Natural killer cell treated with Interleukin-12 subunit alpha and Interleukin-12 subunit beta and Interleukin-15 and Interleukin-18, amount 100 ng/mL, for 72 hours (primary cell): ENCODE measurements at places on chromosomes 16 and 17. TPM values are rescaled to one million over a fixed set of nuclear protein-coding genes. Genes with fewer than 3 reads are reported as not detected.

DNA sequence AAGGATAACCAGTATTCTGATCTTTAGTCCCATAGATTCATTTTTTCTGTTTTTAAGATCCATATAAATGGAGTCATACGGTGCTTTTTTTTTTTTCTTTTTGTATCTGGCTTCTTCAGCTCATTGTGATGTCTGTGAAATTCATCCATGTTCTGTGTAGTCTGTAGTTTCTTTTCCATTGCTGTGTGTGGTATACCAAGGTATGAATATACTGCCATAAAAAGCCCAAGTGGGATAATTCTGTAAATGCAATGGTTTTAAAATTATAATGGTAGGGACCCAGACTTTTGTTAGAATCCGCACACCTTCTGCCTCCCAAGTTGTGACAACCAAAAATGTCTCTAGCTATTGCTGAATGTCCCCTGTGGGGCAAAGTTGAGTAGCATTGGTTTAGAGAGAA lies 7.6 kb downstream of the NUP93 start:
- no peak for DNase-seq
- H3K4me3 ChIP-seq, result no peak overlapping the region
- peaks cover 11% of the 10 kb centered on the region for H3K4me1 ChIP-seq
- H3K27ac ChIP-seq, result peak overlapping the region; percentile 12
- no peaks in the 10 kb centered on the region for H3K27me3 ChIP-seq

DNA sequence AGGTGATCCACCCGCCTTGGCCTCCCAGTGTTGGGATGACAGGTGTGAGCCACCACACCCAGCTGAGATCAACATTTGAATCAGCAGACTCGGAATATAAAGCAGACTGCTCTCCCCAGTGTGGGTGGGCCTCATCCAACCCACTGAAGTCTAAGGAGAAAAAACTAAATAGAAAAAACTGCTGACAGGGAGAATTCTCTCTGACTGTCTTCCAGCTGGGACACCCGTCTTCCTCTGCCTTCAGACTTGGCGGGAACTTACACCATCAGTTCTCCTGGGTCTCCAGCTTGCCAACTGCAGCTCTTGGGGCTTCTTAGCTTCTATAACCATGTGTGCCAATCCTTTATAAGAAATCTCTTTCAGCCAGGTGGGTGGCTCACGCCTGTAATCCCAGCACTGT lies 90.7 kb downstream of the MRM3 start:
- no peaks in the 10 kb centered on the region for H3K36me3 ChIP-seq
- peaks cover 9% of the 10 kb centered on the region for H3K4me1 ChIP-seq
- peaks cover 30% of the 10 kb centered on the region for H3K27me3 ChIP-seq
- no peak overlapping the region for H3K27ac ChIP-seq

GRCh38 chr17:32527146-32527545 lies 40.4 kb downstream of the CDK5R1 start:
- peaks cover 6% of the 10 kb centered on the region for H3K36me3 ChIP-seq
- no peak for DNase-seq
- peaks cover 64% of the 10 kb centered on the region for H3K4me1 ChIP-seq

DNA sequence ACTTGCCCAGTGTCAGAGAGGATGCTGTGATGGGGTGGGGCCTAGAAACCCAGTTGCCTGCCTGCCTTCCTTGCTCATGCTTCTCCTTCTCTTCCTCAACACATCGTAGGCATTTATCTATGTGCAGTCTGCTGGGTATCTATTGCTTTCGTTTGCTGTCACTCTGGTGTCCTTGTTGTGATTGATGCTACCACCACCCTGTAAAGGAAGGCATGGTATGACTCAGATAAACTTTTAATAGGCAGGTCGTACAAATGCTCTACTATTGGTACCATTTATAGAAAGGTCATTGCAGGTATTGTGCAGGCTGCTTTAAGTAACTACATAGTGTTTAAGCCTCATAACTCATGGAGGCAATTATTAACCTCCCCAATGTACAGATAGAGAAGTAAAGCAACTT lies 368.9 kb downstream of the UTP18 start:
- H3K36me3 ChIP-seq, result no peaks in the 10 kb centered on the region
- no peaks in the 10 kb centered on the region for H3K4me1 ChIP-seq
- H3K4me3 ChIP-seq, result no peak overlapping the region
- DNase-seq, result no peak
- peaks cover 6% of the 10 kb centered on the region for H3K27me3 ChIP-seq

- no peaks in the 10 kb centered on the region for H3K36me3 ChIP-seq
- no peaks in the 10 kb centered on the region for H3K27me3 ChIP-seq
- peak overlapping the region; percentile 91 for H3K4me3 ChIP-seq
These were observed 43.0 kb downstream of the MYO18A start for GRCh38 chr17:29136998-29137730.

DNA sequence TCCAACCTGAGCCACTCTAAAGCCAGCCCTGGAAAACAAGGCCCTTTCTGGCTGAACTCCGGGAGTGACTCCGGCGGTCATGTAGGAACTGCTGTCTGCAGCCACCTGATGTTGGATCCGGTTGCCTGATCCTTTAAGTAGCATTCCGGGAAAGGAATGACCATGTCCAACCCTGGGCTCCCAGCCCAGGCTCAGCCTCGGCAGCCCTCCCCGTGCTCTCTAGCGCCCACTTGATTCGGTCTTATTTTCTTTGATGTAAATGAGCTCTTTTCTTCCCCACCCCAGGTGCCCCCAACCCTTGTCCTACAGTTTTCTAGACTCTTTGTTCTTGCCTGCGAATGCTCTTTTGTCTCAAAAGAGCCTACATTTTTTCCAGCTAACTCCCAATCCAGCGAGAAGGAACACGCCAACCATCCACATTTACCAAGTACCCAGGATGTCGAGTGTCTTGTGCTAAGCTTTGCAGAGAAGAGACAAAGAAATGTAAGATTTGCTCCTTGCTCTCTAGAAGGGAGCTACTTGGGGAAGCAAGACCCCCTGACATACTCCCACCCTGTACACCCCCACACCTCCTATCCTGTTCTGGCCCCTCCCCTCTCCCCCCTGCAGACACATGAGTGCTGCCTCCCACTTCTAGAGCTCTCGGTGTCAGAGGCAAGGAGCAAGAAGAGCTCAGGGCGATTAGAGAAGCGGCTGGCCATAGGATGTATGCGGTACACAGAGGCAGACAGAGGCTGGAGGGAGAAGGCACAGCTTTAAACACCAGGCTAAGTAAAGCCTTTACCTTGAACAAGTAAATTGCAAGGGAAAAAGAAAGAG lies 53.8 kb downstream of the COG7 start:
- no peak for DNase-seq
- peaks cover 4% of the 10 kb centered on the region for H3K4me1 ChIP-seq
- H3K36me3 ChIP-seq, result peaks cover 38% of the 10 kb centered on the region
- H3K27me3 ChIP-seq, result no peaks in the 10 kb centered on the region
- H3K4me3 ChIP-seq, result no peak overlapping the region
- H3K27ac ChIP-seq, result no peak overlapping the region

GRCh38 chr17:44917456-44917855 lies 2.2 kb upstream of the GFAP start:
- H3K4me1 ChIP-seq, result peaks cover 2% of the 10 kb centered on the region
- no peaks in the 10 kb centered on the region for H3K36me3 ChIP-seq
- DNase-seq, result no peak
- H3K27me3 ChIP-seq, result peaks cover 13% of the 10 kb centered on the region
- H3K27ac ChIP-seq, result no peak overlapping the region

DNA sequence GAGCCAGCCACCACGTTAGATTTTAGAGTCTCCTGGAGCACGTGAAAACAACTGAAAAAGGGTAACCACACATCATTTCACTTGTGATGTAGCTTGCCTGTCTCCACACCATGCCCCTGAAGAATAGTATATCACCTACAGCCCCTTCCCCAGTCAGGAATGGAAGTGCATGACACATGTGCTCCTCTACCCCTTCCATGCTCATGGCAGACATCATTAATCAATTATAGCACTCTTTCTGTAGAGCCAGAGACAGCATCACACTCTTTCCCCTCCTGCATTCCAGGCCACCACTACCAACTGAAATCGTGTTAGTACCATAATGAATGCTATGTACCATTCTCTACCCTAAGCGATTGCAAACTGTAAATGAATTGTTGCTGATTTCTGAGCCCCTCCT lies 113.5 kb upstream of the PLCG2 start:
- H3K27me3 ChIP-seq, result no peaks in the 10 kb centered on the region
- no peak for DNase-seq
- H3K36me3 ChIP-seq, result peaks cover 7% of the 10 kb centered on the region
- H3K4me3 ChIP-seq, result no peak overlapping the region
- peak overlapping the region; percentile 18 for H3K27ac ChIP-seq
- peaks cover 5% of the 10 kb centered on the region for H3K4me1 ChIP-seq

DNA sequence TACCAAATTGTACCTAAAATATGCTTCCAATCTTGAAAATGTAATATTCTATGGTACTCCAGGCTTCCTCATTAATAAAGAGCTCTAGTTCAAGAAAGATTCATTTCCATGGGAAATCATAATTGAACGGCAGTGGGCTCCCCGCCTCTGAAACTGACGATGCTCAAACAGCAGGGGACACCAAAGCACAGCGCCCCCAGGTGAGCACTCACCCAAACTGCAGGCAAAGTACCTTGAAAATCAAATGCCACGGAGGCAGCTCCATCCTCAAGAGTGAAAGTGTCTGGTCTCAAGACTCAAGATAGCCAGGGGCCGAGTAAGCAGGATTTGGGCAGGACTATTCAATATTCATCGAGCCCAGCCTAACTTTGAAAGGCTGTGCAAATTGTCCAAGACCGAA lies 217.4 kb upstream of the TNRC6C start:
- H3K27ac ChIP-seq, result no peak overlapping the region
- no peak overlapping the region for H3K4me3 ChIP-seq
- no peaks in the 10 kb centered on the region for H3K4me1 ChIP-seq
- H3K36me3 ChIP-seq, result no peaks in the 10 kb centered on the region
- peaks cover 5% of the 10 kb centered on the region for H3K27me3 ChIP-seq

GRCh38 chr16:25095636-25096035 lies 15.9 kb upstream of the LCMT1 start:
- H3K27ac ChIP-seq, result no peak overlapping the region
- H3K4me3 ChIP-seq, result no peak overlapping the region
- no peaks in the 10 kb centered on the region for H3K36me3 ChIP-seq

DNA sequence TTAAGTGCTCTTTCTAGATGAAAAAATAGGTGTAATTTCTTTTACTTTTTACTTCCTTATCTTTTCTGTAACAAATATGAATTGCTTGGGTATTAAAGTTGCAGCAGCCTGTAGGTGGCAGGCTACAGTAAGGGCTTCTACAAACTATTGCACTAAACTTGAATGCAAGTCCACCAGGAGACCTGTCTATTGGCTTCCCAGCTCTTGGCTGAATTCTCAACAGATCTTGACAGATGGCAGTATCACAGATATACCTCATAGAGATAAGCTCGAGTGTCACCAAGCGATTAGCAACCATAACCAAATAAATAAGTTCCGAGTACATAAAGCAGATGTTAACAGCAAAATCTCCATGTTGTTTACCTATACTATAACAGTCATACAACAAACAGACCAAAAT lies 5.9 kb downstream of the BBS2 start:
- H3K36me3 ChIP-seq, result peaks cover 4% of the 10 kb centered on the region
- peaks cover 3% of the 10 kb centered on the region for H3K4me1 ChIP-seq
- no peak overlapping the region for H3K27ac ChIP-seq
- no peaks in the 10 kb centered on the region for H3K27me3 ChIP-seq
- DNase-seq, result no peak

- H3K4me3 ChIP-seq, result no peak overlapping the region
- no peak overlapping the region for H3K27ac ChIP-seq
- no peak for DNase-seq
- H3K36me3 ChIP-seq, result no peaks in the 10 kb centered on the region
- H3K27me3 ChIP-seq, result peaks cover 19% of the 10 kb centered on the region
These were observed 32.7 kb upstream of the AXIN2 start for GRCh38 chr17:65593855-65594845.

- no peaks in the 10 kb centered on the region for H3K36me3 ChIP-seq
- peak overlapping the region; percentile 86 for H3K4me3 ChIP-seq
- DNase-seq, result peak; percentile 68
- no peaks in the 10 kb centered on the region for H3K27me3 ChIP-seq
- peaks cover 42% of the 10 kb centered on the region for H3K4me1 ChIP-seq
These were observed 718 bp downstream of the ATP2A3 start for GRCh38 chr17:3963237-3964201.

GRCh38 chr16:998211-998610 lies 16.6 kb downstream of the SOX8 start:
- no peak for DNase-seq
- H3K27me3 ChIP-seq, result peaks cover 25% of the 10 kb centered on the region
- H3K4me1 ChIP-seq, result no peaks in the 10 kb centered on the region
- H3K36me3 ChIP-seq, result no peaks in the 10 kb centered on the region
- no peak overlapping the region for H3K27ac ChIP-seq

- H3K36me3 ChIP-seq, result peaks cover 9% of the 10 kb centered on the region
- peaks cover 11% of the 10 kb centered on the region for H3K4me1 ChIP-seq
- H3K27ac ChIP-seq, result peak overlapping the region; percentile 94
- peak overlapping the region; percentile 98 for H3K4me3 ChIP-seq
- peak; percentile 68 for DNase-seq
These were observed 925 bp downstream of the ZNF689 start for GRCh38 chr16:30609002-30609925.

DNA sequence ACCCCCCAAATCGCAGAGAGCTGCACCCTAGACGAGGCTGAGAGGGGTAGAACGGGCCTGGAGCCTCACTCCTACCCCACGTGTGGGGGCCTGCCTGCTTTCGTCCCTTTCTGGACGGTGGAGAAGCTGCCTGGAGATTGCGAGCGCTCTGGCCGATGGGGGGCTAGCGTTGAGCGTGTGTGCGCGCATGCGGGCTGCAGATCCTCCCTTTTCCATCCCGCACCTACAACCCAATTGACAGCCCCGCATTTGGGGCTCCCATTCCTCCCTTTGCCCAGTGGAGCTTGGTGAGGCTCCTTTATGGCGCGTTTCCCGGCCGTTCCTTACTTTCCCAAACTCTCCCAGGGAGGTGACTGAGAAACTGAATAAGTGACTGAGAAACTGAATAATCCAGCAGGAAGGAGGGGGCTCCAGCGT lies 907 bp upstream of the ESRP2 start:
- H3K4me3 ChIP-seq, result peak overlapping the region; percentile 90
- peaks cover 26% of the 10 kb centered on the region for H3K4me1 ChIP-seq
- H3K36me3 ChIP-seq, result no peaks in the 10 kb centered on the region
- H3K27me3 ChIP-seq, result no peaks in the 10 kb centered on the region

DNA sequence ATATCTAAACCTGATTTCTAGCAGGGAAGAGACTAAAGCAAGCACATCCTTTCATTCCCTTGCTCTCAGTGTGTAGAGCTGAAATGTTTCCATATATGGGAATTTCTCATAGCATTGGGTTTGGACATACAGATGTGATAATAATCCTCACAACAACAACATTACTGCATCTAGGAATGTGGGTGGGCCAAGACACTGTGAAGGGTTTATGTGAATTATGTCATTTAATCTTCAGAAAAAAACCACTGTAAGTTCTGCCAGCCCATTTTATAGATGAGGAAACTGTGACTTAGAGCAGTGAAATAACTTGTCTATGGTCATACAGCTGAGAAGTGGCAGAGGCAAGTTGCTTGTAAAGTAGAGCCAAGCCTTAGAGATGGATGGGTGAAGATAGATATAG lies 5.2 kb downstream of the OMG start:
- no peaks in the 10 kb centered on the region for H3K27me3 ChIP-seq
- peaks cover 6% of the 10 kb centered on the region for H3K4me1 ChIP-seq
- no peak overlapping the region for H3K4me3 ChIP-seq
- no peak overlapping the region for H3K27ac ChIP-seq
- H3K36me3 ChIP-seq, result no peaks in the 10 kb centered on the region
- DNase-seq, result no peak

Gene PRSS33
- not detected for total RNA-seq

Gene SLC5A10
- not detected for total RNA-seq

Gene FBXW10B
- total RNA-seq, result 2.0 TPM

Gene RAB37
- total RNA-seq, result 1.3 TPM

Gene TBC1D3I
- 2.1 TPM for total RNA-seq

Gene DNAH9
- not detected for total RNA-seq

Gene CHST5
- not detected for total RNA-seq

Gene ATP2C2
- total RNA-seq, result not detected

Gene AIPL1
- total RNA-seq, result not detected

Gene SRL
- not detected for total RNA-seq

Gene NPIPB8
- not detected for total RNA-seq

Gene NATD1
- total RNA-seq, result 3.0 TPM

Gene MT1G
- 3.3 TPM for total RNA-seq

Gene PRAC1
- total RNA-seq, result not detected
